ENCODE measurements at places on chromosomes 5 and 9.

- no peak for DNase-seq
Measured at GRCh38 chr5:76982450-76982849, 29.6 kb downstream of the CRHBP start.

GRCh38 chr5:173808079-173808808 is 79.9 kb upstream of the CPEB4 start:
- DNase-seq = no peak

DNA sequence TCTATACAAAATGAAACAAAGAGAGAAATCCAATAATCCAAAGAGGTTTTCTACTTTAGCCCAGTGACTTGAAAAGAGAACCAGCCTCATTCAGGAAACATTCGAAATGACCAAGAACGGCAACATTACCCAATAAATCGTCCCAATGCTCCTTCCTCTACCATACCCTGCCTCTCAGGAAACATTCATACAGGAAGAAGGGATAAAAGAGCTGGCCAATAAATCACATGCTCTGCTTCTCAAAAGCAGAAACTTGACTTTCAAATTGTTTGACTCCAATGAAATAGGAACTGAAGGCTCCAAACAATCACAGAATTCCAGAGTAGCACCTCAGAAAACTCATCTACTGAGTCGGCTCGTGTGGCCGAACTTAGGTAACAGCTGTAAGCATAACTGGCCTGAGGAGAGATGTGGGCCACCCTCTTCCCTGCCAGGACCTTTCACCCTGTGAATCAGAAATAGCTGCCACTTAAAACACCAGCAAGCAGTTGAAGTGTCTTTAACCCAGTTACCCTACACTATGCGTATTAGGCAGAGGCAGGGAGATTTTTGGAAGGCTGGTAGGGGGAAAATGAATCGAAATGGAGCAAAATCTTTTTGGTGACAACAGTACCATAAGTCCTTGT is 14.6 kb downstream of the ARL15 start:
- no peak for DNase-seq

GRCh38 chr9:131290036-131290766 is 678 bp downstream of the PLPP7 start:
- DNase-seq = no peak

DNA sequence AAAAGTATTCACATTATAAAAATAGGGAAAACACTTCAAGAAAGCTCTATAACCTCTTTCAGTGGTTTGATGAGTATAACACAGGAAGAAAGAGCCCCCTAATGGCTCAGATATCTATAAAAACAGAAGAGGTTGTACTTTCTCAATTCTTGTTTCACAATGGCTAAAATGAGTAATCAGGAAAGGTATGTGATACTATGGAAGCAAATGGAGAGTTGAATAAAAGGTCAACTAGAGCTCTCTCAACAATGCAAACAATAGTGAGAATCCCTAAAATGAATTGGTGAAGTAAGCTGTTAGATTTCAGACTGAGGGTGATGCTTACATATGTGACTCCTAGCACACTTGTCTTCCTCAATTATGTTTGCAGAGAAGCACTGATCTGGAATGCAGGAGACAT is 584.6 kb upstream of the CDH18 start:
- no peak for DNase-seq

Data from CD8-positive, alpha-beta T cell (primary cell).